Activated CD8-positive, alpha-beta T cell treated with anti-CD3 and anti-CD28 coated beads for 36 hours (primary cell): ENCODE measurements at places on chromosomes 11 and 22. TPM values are rescaled to one million over a fixed set of nuclear protein-coding genes. Genes with fewer than 3 reads are reported as not detected.
A peak's percentile ranks its signal among the peaks of the same experiment; 100 is the strongest.

The UBQLNL gene
- total RNA-seq: not detected

The OR5B21 gene
- total RNA-seq: not detected

DNA sequence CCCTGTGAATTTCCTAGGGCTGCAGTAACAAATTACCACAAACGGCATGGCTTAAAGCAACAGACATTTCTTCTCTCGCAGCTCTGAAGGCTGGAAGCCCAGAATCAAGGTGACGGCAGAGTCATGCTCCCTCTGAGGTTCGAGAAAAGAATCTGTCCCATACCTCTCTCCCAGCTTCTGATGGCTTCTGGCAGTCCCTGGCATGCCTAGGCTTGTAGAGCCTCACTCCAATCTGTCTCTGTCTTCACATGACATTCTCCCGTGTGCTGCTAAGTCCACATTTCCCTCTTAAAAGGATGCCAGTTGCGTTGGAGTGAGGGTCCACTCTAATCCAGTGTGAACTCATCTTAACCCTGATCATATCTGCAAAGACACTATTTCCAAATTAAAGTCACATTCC, 116.2 kb downstream of the NECTIN1 start:
- peaks cover 3% of the 10 kb centered on the region for H3K27me3 ChIP-seq
- H3K4me1 ChIP-seq: no peaks in the 10 kb centered on the region
- H3K4me3 ChIP-seq: no peak overlapping the region

The DRICH1 gene
- total RNA-seq: not detected

- H3K4me1 ChIP-seq: peaks cover 31% of the 10 kb centered on the region
- peak overlapping the region; percentile 87 for H3K27ac ChIP-seq
- peak overlapping the region; percentile 95 for H3K4me3 ChIP-seq
- no peak for DNase-seq
These were observed 2.4 kb downstream of the PIM3 start for GRCh38 chr22:49962751-49963646.

DNA sequence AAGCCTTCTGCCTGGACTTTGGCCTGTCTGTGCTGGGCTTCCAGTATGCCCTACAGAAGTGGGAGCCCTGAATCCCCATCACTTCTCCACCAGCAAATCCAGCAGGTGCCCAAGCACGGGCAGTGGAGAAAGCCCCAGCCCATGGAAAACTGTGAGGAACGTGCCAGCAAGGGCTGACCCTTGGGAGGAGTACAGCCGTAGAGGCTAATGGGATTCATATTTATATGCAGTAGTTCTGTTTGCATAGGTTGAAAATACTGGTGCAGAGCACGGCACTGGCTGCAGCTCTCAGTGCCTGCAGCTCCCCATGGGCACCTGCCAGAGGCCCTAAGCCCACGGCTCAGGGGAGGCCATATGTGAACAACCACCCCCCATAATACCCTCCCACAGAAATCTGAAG, 10.1 kb downstream of the NAGA start:
- no peak for DNase-seq
- H3K4me1 ChIP-seq: no peaks in the 10 kb centered on the region
- H3K4me3 ChIP-seq: no peak overlapping the region
- H3K36me3 ChIP-seq: peaks cover 37% of the 10 kb centered on the region

The LRP4 gene
- 0.36 TPM for total RNA-seq

- no peak for DNase-seq
- no peak overlapping the region for H3K4me3 ChIP-seq
- peak overlapping the region; percentile 6 for H3K27ac ChIP-seq
- H3K4me1 ChIP-seq: peaks cover 6% of the 10 kb centered on the region
- H3K27me3 ChIP-seq: peaks cover 16% of the 10 kb centered on the region
- no peaks in the 10 kb centered on the region for H3K36me3 ChIP-seq
These were observed 96.9 kb upstream of the RTL6 start for GRCh38 chr22:44594951-44595350.

The APOBEC3A gene
- not detected for total RNA-seq

- no peak overlapping the region for H3K4me3 ChIP-seq
- H3K4me1 ChIP-seq: peaks cover 6% of the 10 kb centered on the region
- peak; percentile 77 for DNase-seq
- peaks cover 31% of the 10 kb centered on the region for H3K27me3 ChIP-seq
- no peaks in the 10 kb centered on the region for H3K36me3 ChIP-seq
These were observed 24.9 kb downstream of the CDKN1C start for GRCh38 chr11:2860636-2861035.

DNA sequence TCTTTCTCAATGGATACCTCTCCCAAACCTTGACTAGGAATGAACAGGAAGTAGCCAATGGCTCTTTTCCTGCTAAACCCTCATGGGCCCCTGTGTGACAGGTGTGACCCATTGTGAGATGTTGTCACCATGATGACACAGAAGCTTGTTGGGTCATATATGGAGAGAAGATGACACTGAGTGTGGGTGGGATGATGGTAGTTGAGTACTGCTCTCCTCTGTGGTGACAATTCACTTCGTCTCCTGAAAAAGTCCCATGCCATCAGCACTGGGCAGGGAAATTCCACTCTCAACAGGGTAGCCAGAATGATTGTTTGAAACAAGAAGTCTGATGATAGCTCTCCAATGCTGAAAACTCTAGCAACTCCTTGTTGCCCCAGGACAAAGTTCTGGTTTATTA, 94.0 kb upstream of the SEZ6L start:
- no peak overlapping the region for H3K4me3 ChIP-seq
- H3K27ac ChIP-seq: no peak overlapping the region
- peaks cover 3% of the 10 kb centered on the region for H3K27me3 ChIP-seq
- H3K36me3 ChIP-seq: no peaks in the 10 kb centered on the region
- DNase-seq: no peak
- no peaks in the 10 kb centered on the region for H3K4me1 ChIP-seq

- DNase-seq: peak; percentile 1
- no peaks in the 10 kb centered on the region for H3K27me3 ChIP-seq
- H3K36me3 ChIP-seq: no peaks in the 10 kb centered on the region
- no peak overlapping the region for H3K4me3 ChIP-seq
These were observed 110.1 kb downstream of the NOX4 start for GRCh38 chr11:89381094-89381493.

The HORMAD2 gene
- not detected for total RNA-seq

The HMOX1 gene
- total RNA-seq: 0.22 TPM

The PARVG gene
- 76.5 TPM for total RNA-seq

- H3K4me1 ChIP-seq: peaks cover 90% of the 10 kb centered on the region
- peaks cover 15% of the 10 kb centered on the region for H3K36me3 ChIP-seq
- peak; percentile 92 for DNase-seq
- peak overlapping the region; percentile 82 for H3K27ac ChIP-seq
- no peaks in the 10 kb centered on the region for H3K27me3 ChIP-seq
- peak overlapping the region; percentile 46 for H3K4me3 ChIP-seq
These were observed 41.1 kb downstream of the UBASH3B start for GRCh38 chr11:122696662-122697061.

- no peak overlapping the region for H3K27ac ChIP-seq
- no peaks in the 10 kb centered on the region for H3K36me3 ChIP-seq
- DNase-seq: no peak
- H3K27me3 ChIP-seq: peaks cover 4% of the 10 kb centered on the region
- no peak overlapping the region for H3K4me3 ChIP-seq
These were observed 23.4 kb downstream of the SYN3 start for GRCh38 chr22:33034753-33035152.
